ENCODE measurements at places on chromosomes 6 and 20. TPM values are rescaled to one million over a fixed set of nuclear protein-coding genes. Genes with fewer than 3 reads are reported as not detected.

The RHAG gene
- not detected for total RNA-seq

The LY6G5C gene
- 1.2 TPM for total RNA-seq

The ARFRP1 gene
- total RNA-seq, result 13.5 TPM

The TMEM217 gene
- total RNA-seq, result 1.6 TPM

The HLA-DOB gene
- 6.6 TPM for total RNA-seq

The LGSN gene
- total RNA-seq, result not detected

The ZHX3 gene
- total RNA-seq, result 4.3 TPM
